Fibroblast of skin of abdomen (primary cell): ENCODE measurements at places on chromosomes 4 and X.

GRCh38 chrX:31266203-31267076 is 194.6 kb upstream of the FTHL17 start:
- DNase-seq = peak; percentile 19

DNA sequence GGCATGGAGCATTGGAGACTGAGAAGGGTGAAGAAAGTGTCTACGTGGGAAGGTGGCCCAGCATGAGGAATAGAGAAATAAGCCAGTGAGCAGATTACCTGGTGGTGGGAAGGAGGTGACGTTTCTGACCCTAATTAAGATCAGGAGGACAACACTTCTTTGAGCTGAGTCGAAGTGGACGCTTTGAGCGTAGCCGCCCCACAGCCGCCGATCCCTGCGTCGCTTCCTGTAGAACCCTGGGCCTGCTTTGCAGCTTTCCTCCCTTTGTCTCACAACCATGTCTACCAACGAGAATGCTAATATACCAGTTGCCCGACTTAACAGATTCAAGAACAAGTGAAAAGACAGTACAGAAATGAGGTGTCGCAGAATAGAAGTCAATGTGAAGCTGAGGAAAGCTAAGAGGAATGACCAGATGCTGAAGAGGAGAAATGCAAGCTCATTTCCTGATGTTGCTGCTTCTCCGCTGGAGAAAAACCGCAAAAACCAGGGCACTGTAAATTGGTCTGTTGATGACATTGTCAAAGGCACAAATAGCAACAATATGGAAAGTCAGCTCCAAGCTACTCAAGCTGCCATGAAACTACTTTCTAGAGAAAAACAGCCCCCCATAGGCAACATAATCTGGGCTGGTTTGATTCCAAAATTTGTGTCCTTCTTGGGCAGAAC is 6.4 kb upstream of the ANTXR2 start:
- DNase-seq = no peak

- no peak for DNase-seq
These were observed 124.4 kb upstream of the TECRL start for GRCh38 chr4:64533637-64534036.

- no peak for DNase-seq
These were observed 39.4 kb downstream of the CENPE start for GRCh38 chr4:103158760-103159159.

DNA sequence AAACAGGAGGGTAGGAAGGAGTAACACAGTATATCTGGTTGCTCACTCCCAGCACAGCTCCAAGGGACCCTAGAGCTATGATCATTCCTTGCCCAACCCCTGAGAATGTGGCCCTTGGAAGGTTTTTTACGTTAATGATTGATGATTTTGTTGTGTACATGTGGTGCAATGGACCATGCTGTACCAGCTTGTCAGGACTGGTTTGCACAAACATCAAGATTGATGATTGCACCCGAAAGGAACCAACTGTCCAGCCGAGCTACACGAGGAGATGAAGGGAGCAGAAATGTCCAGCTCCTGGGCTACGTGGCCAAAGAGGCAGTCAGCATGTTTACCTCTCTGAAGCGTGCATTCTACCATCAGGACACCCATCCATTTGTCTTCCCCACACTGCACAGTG is 83.2 kb upstream of the USP9X start:
- no peak for DNase-seq

GRCh38 chrX:42519666-42520231 is 258.2 kb downstream of the PPP1R2C start:
- peak; percentile 83 for DNase-seq

- no peak for DNase-seq
These were observed 997 bp downstream of the NKX1-1 start for GRCh38 chr4:1405254-1405635.

DNA sequence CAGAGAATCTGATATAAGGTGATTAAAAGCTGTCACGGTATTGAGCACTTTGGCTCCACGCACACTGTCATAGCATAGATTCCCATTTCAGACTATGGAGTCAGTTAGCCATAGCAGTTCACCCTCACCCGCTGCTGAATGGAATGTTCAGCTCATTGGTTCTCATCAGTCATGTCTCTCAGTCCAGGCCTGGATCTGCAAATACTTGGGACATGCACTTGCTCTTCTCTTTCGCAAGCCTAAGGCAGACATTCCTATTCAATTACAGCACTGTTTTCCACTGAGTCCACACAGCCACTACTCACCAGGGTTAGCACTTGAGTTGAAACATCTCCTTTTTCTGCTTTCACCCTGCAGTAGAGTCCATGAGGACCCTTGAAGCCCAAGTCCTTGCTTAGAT is 30.6 kb upstream of the SCML1 start:
- peak; percentile 82 for DNase-seq

DNA sequence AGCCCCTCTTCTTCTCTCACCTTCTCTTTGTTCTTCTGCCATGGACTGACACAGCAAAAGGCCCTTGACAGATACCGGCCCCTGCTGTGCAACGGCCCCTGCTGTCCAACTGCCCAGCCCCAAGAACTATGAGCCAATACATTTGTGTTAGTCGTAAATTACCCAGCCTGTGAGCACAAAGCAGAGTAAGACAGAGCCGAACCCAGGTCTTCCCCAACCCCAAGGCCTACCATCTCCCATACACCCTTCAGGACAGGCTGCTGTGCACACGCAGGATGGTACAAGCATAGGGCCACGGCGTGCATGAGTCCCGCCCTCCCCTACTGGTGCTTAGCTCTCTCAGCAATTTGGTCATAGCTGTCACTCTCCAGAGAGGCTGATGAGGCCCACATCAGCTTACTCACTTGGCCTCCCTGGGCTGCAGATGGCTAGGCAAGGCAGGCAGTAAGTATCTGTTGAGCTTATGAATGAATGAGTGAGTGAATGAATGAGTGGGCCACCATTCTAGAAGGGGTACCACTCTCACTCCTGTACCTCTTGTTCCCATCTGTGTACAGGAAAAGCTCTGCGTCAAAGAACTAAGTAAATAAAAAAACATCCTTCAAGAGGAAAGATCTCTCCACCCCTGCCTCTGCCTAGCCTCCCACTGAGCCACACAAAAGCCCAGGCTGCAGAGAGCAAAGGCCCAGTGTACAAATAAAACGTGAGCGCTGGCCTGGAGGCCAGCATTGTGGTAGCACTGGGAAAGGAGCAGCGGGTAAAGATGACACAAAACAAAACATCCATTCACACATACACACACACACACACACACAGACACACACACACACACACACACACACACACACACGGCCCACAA is 13.9 kb downstream of the WDR1 start:
- DNase-seq = no peak

- no peak for DNase-seq
These were observed at the start of gene PPP3CA for GRCh38 chr4:101347267-101347556. Gene PPP3CA, minus strand, starts transcription at chr4:101347526.

- no peak for DNase-seq
These were observed 354.9 kb downstream of the CAMK2D start for GRCh38 chr4:113406723-113407016.

GRCh38 chr4:83125738-83126141 is 11.2 kb upstream of the PLAC8 start:
- no peak for DNase-seq

GRCh38 chr4:39415678-39416283 is 9.1 kb downstream of the KLB start:
- DNase-seq = no peak

DNA sequence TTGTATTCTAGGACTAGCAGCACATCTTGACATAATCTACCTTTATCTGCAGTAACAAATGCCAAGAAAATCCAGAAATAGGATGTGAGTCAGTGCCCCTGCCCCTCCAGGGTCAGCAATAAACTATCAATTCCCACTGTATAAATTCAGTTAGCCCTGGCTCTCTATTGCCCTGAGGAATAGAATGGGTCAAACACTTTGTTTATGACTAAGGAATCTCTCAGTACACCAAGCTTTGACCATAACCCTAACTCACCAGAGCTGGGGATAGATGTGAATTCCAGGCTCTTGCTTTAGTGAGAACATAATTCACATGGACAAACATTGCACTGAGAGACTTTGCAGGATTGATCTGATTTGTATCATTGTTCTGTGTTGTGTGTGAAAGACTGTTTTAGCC is 82.3 kb downstream of the CXXC4 start:
- no peak for DNase-seq

DNA sequence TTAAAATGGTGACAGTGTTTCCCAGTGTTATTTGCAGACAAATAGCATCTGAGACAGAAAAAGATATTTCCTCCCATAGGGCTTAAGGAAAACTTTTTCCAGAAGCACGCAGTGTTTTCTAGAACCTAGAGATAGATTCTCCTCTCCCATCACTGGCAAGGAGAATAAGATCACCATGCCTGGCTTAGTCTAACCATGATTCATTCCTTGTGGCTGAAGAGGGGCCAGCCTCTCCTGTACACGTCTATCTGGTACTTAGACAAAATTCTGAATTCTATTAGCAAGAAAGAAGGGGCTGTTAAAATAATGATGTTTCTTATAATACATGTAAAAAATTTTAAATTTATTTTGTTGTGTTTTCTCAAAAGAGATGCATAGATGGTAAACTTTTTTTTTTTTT is 296.1 kb upstream of the LDB2 start:
- DNase-seq = peak; percentile 42

GRCh38 chr4:30763321-30763727 is 43.2 kb downstream of the PCDH7 start:
- peak; percentile 69 for DNase-seq

DNA sequence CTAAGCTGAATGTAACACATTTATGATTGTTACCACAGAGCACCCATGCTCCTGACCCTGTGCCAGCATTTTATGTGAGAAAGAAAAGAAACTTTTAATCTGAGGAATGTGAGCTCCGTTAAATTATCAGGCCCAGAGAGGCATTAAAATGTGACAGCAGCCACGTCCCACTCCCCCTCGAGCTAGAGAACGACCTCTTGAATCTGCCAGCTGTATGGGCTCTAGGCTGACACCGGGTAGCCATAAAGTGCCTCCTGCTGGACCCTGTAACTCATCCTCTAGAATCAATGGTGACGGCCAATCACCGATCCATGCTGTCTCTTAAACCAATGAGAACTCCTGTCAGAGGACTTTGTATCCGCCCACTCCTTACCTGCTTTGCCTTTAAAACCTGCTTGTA is 110.2 kb upstream of the ADRA2C start:
- no peak for DNase-seq

DNA sequence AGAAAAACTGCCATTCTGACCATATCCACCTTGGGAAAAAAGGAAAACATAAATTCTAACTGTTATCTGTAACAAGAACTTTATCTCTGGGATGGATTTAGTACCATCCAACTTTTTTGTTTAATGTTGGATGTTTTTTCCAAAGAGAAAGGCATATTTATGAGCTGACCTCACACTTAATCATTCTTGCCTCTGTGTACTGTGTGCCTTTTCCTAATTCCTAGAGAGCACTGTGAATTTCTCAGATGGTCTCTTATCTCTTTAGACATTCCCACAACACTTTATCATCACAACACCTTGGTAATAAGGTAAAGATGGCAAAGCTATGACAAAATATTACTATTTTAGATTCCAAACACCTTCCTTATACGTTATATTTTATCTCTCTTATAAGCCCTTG is 126.2 kb downstream of the COL4A6 start:
- DNase-seq = no peak

DNA sequence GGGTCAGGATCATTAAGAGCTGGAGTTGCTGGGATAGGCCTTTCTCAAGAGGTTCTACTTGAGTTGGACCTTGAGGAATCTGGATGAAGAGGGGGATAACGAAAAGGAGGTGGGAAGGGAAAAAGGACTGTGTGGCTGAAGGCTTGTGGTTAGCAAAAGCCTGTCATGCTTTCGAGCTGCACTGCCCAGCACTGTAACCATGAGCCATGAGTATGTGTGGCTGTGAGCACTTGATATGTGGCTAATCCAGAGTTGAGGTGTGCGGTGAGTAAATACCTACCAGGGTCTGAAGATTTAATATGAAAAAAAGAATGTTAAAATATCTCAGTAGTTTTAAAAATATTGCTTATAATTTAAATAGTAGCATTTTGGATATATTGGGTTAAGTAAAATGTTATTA is 11.4 kb downstream of the TMEM165 start:
- no peak for DNase-seq

- DNase-seq = no peak
These were observed 27.5 kb upstream of the CXCL13 start for GRCh38 chr4:77578145-77578544.

- DNase-seq = peak; percentile 10
These were observed 314.6 kb upstream of the CASK start for GRCh38 chrX:42237956-42238355.

DNA sequence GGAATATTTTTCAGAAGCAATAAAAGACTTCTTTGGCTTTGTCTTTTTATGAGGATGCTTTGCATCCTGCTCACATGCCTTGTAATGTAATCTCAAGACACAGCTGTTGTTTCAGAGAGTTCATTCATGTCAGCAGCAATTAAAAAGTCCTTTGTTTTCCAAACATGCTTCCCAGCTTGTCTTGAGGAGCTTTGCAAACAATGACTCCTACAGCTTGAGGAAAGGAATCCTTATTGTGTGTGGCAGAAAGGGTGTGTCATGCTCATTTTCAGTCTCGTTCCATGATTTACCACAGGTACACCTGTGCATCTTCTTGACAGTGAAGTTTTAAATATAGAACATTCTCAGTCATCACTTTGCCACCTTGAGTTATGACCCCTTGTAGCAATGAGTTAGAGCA is 139.2 kb upstream of the AADAT start:
- DNase-seq = no peak

DNA sequence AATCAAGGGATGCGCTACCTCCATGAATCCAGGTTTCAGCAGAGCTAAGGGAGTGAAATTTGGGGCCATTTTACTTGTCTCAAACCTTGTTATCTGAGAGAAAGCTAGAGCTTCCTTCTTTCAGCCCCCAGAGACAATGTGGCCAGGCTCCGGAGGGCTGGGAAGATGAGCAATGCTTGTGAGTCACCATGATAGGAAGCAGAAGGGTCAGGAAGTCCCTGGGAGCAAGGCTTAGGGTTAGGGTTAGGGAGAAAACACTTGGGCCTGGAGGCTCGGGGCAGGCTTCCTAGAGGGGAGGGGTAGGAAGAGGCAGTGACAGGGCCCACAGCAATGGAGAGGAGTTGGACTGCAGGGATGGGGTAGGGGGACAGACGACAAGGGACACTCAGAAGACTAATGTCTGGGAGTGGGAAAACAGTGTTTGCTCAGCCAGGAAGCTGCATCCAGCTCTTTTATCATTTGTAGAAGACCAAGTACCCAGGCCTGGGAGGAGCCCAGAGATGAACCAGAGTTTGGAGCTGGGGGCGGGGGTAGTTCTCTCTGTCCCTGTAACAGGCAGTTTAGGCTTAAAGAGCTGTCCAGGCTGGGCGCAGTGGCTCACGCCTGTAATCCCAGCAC is 16.4 kb upstream of the PORCN start:
- peak; percentile 40 for DNase-seq

GRCh38 chr4:148735432-148736155 is 293.4 kb upstream of the NR3C2 start:
- no peak for DNase-seq

DNA sequence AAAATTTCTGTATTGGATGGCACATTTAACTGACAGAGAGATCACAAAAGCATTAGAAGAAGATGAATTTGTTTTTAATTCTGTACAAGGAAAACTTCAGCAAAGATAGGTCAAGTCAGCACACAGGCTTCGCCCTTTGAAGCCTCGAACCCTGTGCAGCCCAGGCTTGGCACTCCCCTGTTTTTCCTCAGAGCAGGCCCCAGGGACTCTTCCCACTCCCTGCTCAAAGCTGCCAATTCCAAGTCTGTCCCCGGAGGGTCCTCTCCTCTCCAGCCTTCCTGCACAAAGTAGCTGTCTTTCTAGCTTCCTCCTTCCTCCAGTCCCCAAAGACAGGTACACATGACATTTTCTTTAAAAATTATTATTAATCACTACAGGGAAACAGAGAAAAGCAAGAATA is 466.3 kb downstream of the PPARGC1A start:
- DNase-seq = no peak

GRCh38 chr4:139645458-139645857 is 20.2 kb upstream of the MGST2 start:
- no peak for DNase-seq
